Thoracic aorta (tissue), 2 donors: ENCODE measurements at places on chromosomes 7 and 10. TPM values are rescaled to one million over a fixed set of nuclear protein-coding genes. Genes with fewer than 3 reads are reported as not detected.

DNA sequence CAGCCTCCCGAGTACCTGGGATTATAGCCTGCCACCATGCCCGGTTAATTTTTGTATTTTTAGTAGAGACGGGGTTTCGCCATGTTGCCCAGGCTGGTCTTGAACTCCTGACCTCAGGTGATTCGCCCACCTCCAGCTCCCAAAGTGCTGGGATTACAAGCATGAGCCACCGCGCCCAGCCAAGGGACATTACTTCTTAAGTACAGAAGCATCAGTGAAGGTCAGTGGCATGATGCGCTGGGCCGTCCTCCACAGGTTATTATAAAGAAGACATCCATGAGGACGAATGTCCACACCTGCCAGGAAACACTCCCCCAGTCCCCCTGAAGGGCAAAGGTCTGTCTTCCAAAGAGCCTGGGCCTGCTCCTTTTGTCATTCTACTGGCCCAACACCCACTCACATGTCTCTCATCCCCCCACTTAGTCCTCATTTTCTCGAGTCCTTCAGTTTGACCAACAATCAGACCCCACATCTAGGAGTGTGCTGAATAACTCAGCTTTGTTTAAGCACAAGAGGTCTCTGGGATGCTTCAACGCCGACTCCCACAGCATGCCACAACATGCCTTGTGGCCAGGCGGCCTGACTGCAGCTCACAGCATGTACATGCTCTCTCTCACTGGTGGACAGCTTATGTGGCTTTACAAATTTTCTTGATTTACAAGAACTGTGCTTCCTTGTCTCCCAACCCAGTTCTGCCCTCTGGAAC, 73.0 kb downstream of the CTBP2 start:
- no peak for DNase-seq
- H3K36me3 ChIP-seq, result no peaks in the 10 kb centered on the region
- no peak overlapping the region for H3K4me3 ChIP-seq
- H3K27ac ChIP-seq, result no peak overlapping the region
- H3K4me1 ChIP-seq, result peaks cover 64% of the 10 kb centered on the region

The METTL27 gene
- total RNA-seq, result not detected

The WDR86 gene
- not detected for total RNA-seq

DNA sequence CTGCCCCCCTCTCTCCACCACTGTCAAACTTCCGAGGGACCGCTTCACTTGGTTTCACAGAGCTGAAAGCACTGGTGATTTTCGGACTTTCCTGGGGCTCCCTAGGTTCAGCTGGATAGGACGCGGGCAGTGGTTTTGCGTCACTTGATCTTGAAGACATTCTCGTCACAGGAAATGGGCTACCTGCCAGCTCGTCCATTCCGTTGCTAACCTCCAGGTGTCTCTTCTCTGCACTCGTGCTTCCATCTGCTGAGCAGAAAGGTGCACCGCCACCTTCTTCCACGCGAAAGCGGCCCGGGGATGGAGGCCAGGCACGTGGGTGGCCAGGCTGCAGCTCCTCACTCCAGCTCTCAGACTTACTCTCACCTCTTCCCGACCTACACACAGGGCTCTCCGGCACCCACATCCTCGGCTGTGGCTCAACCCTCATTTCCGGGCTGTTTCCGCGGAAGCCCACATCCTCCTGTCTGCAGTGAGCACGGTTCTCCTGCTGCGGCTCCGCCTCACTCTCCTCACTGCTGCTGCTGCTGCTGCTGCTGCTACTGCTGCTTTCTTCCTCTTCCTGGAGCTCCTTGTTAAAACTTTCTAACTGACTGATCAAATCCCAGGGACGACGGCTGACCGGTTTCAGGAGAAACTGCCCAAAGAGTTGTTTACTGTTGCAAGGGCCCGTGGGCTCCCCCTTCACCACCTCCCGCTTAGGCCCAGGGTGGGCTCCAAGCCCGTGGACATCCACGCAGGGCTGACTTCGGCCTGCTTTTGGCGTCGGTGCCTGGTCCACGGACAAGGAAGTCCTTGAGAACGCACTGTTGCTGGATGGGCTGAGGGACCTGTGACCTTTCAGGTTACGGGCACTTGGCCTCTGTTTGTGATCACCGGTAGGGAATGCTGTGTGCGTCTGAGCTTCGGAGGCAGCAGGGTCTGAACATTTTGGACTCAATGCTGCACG, 32.1 kb downstream of the JCAD start:
- peak overlapping the region; percentile 10 for H3K27ac ChIP-seq
- DNase-seq, result no peak
- H3K4me3 ChIP-seq, result peak overlapping the region; percentile 44
- no peaks in the 10 kb centered on the region for H3K36me3 ChIP-seq

GRCh38 chr10:73244866-73245477, 2.1 kb downstream of the DNAJC9 start:
- DNase-seq, result no peak
- peaks cover 7% of the 10 kb centered on the region for H3K4me1 ChIP-seq
- no peak overlapping the region for H3K4me3 ChIP-seq

DNA sequence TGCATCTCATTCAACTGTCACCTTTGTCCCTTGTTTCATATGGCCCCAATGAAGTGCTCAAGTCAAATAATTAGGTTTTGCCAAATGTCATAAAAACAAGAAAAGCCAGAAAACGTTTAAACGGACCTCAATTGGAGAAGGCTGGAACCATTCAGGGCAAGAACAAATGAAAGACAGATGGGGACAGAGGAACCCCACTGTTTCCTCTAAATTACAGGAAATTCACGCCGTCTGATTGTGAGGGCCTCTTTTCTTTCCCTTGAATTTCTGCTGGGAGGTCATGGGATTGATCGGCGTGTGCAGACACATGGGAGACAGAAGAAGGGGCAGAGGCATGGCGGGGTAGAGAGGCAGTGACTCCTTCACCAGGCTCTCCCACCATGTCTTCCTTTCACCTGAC, 656.4 kb downstream of the KCNMA1 start:
- DNase-seq, result no peak
- H3K36me3 ChIP-seq, result no peaks in the 10 kb centered on the region
- H3K4me1 ChIP-seq, result peaks cover 16% of the 10 kb centered on the region
- H3K27ac ChIP-seq, result no peak overlapping the region

DNA sequence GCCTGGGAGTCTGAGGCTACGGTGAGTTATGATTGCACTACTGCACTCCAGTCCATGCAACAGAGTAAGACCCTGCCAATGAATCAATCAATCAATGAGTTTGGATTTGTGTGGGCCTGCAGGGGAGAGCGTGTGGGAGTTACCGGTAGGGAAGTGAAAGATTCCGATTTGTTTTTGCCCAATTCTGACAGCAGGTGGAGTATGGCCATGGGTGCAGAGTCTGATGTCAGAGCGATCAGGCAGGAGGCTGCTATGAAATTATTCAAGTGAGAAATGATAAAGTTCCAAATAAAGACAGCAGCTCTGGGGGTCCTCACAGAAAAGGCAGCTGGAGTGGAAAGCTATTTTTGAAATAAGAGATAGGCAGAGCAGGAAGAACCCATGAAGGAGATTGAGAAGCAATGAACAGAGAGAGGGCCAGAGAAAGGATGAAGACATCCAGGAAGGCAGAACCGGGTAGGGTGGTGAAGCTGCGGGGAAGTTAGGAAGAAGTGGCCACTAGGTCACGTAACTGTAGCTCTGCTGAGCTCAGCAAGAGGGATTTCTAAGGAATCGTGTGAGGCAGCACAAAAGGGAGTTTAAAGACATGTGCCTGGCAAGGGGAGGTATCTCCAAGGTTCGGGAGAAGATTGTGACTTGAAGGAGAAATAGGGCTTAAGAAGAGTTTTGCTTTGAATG, 93.7 kb upstream of the NMT2 start:
- no peak for DNase-seq
- H3K36me3 ChIP-seq, result no peaks in the 10 kb centered on the region
- H3K27me3 ChIP-seq, result no peaks in the 10 kb centered on the region

The DNAJC30 gene
- total RNA-seq, result 3.9 TPM

DNA sequence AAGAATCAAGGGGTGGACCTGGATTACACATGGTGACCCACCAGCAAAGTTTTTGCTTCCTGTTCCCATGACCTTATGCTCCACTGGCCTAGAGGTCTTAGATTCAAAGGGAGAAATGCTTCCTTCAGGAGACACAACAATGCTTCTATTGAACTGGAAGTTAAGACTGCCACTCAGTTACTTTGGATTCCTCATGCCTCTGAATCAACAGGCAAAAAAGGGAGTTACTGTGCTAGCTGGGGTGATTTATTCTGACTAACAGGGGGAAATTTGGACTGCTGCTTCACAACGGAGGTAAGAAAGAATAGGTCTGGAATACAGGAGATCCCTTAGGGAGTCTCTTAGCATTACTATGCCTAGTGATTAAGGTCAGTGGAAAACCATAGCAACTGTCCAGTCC, 10.3 kb downstream of the TMEM229A start:
- no peak for DNase-seq
- H3K36me3 ChIP-seq, result no peaks in the 10 kb centered on the region
- no peak overlapping the region for H3K27ac ChIP-seq
- no peak overlapping the region for H3K4me3 ChIP-seq

The SEMA3D gene
- 18.5 TPM for total RNA-seq

The UTF1 gene
- total RNA-seq, result not detected

GRCh38 chr7:13948019-13948801, 41.3 kb downstream of the ETV1 start:
- no peaks in the 10 kb centered on the region for H3K4me1 ChIP-seq
- no peak for DNase-seq
- no peaks in the 10 kb centered on the region for H3K36me3 ChIP-seq
- no peak overlapping the region for H3K27ac ChIP-seq

DNA sequence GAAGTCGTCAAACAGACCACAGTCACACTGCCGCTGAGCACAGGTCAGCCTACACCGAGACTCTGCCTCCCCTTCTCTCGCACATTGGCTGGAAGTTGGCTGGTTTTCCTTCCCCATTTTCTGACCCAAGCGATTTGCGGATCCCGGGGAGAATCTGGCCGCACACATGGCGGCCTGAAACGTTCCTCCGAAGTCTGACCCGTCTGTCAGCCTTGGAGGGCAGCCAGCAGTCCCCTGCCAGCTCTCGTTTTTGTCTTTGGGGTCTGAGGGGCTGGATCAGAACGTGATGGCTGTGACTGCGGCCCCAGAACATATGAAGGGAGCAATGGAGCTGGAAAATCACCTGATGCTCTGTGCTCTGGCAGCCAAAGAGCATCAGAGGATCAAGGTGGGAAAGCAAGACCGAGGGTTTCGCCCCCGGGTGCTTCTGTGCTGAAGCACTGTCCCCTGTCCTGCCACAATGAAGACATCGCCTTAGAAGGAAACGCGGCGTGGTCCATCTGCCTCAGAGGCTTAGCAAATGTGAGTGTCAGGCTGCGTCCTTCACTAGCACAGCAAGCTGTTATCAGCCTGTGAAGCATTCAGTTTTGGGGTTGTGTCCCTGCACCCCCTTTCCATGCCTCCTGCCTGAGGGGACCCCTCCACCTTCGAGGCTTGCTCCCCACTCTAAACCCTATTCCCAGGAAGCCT, 119.3 kb upstream of the SHH start:
- DNase-seq, result no peak
- no peak overlapping the region for H3K4me3 ChIP-seq
- no peak overlapping the region for H3K27ac ChIP-seq

GRCh38 chr10:122515588-122516231, 44.8 kb upstream of the DMBT1 start:
- no peaks in the 10 kb centered on the region for H3K27me3 ChIP-seq
- H3K36me3 ChIP-seq, result peaks cover 25% of the 10 kb centered on the region
- DNase-seq, result no peak
- H3K27ac ChIP-seq, result no peak overlapping the region
- no peak overlapping the region for H3K4me3 ChIP-seq

GRCh38 chr7:134910214-134910890, 76.0 kb upstream of the AGBL3 start:
- no peak overlapping the region for H3K4me3 ChIP-seq
- H3K27me3 ChIP-seq, result no peaks in the 10 kb centered on the region
- H3K27ac ChIP-seq, result no peak overlapping the region

GRCh38 chr10:106338486-106338885, 826.0 kb downstream of the SORCS1 start:
- DNase-seq, result no peak
- H3K4me3 ChIP-seq, result no peak overlapping the region
- H3K27ac ChIP-seq, result no peak overlapping the region
- no peaks in the 10 kb centered on the region for H3K36me3 ChIP-seq
- H3K4me1 ChIP-seq, result no peaks in the 10 kb centered on the region
- H3K27me3 ChIP-seq, result no peaks in the 10 kb centered on the region

- no peaks in the 10 kb centered on the region for H3K27me3 ChIP-seq
- H3K27ac ChIP-seq, result no peak overlapping the region
- no peak for DNase-seq
- H3K4me3 ChIP-seq, result no peak overlapping the region
- H3K4me1 ChIP-seq, result no peaks in the 10 kb centered on the region
These were observed 11.8 kb downstream of the TMEM72 start for GRCh38 chr10:44922796-44923545.

GRCh38 chr7:138008588-138009349, 6.9 kb upstream of the CREB3L2 start:
- DNase-seq, result no peak
- peak overlapping the region; percentile 40 for H3K4me3 ChIP-seq
- H3K27me3 ChIP-seq, result no peaks in the 10 kb centered on the region
- H3K27ac ChIP-seq, result no peak overlapping the region
- H3K36me3 ChIP-seq, result no peaks in the 10 kb centered on the region

The CCDC6 gene
- total RNA-seq, result 70.9 TPM

The CCDC172 gene
- total RNA-seq, result not detected

The TAS2R39 gene
- not detected for total RNA-seq

DNA sequence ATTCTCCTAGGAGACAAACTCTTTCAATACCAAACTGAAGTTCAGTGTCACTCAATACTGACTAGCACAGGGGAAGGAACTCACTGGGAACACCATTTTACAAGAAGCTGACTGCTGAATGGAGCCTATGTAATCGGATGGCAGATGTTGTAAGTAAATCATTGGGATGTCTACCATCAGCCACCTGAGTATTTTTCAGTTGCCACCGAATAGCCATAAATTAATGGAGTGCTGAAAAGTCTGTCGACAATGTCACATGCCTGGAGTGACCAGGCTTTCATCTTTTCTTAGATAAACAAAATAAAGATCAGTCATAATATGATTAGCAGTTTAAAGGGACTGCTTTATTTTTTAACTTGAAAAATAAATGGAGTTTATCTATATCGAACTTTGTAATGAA, 145.9 kb upstream of the SEMA3E start:
- H3K27ac ChIP-seq, result no peak overlapping the region
- DNase-seq, result no peak
- H3K36me3 ChIP-seq, result no peaks in the 10 kb centered on the region
- H3K27me3 ChIP-seq, result no peaks in the 10 kb centered on the region

GRCh38 chr7:150746921-150747320, 9.7 kb downstream of the GIMAP5 start:
- H3K4me3 ChIP-seq, result no peak overlapping the region
- no peaks in the 10 kb centered on the region for H3K36me3 ChIP-seq
- H3K27ac ChIP-seq, result no peak overlapping the region
- no peaks in the 10 kb centered on the region for H3K4me1 ChIP-seq
- H3K27me3 ChIP-seq, result no peaks in the 10 kb centered on the region
- no peak for DNase-seq

DNA sequence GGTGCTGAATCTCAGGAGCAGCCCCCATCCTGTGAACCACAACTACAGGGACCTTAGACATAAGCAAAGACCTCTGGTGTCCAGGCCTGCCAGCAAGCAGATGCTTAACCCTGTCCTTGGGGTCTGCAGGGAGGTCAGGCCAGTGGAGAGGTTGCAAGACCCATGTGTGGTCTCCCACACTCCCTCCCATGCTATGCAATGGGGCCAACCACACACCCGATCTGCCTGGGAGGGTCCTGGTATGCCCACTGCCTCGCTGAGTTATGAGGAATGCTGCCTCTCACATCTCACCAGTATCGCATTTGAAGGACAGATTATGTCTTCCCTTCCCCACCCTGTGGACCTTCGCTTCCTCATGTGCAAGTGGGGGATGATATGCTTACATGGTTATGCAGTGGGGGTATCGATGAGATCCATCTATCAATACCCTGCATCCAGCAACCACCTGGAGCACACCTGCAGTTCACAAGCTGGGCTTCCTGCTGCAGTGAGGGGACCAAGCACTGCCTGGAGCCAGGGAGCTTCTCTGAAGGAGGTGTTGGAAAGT, 191.6 kb downstream of the ZNF716 start:
- no peaks in the 10 kb centered on the region for H3K27me3 ChIP-seq
- H3K4me3 ChIP-seq, result no peak overlapping the region
- no peak overlapping the region for H3K27ac ChIP-seq
- H3K4me1 ChIP-seq, result no peaks in the 10 kb centered on the region
